Left ventricle myocardium inferior (tissue), 1 donor: ENCODE measurements at places on chromosomes 2 and 18. TPM values are rescaled to one million over a fixed set of nuclear protein-coding genes. Genes with fewer than 3 reads are reported as not detected.

DNA sequence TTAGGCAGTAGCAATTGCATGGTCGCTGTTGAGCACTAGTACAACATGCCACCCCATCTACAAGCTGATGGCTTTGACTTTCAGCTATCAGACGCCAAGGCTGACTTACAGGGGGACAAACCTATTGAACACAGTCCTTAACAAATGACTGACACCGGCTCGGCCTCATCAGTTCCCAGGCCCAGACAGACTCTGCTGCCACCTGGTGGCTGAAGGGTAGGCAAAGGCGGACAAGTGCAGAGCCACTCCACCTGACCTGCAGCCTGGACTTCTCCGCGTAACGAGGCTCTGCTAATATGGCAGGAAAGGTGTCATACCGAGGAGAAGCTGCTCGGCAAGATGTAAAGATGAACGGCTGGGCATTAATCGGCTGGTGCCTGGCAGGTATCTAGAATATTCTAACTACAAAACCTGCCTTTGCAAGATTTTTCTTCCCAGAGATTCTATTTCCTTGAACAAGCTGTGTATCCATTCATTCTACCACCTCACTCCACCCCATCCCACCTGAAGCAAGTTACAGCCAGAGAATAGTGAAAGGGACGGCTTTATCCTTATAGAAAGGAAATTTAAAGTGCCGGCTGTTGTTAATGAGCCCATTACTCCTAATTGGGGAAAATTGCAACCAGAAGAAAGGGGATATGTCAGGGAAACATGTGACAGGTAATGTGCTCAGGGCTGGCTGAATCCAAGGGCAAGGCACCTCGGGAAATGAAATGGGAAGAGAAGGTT, 67.4 kb downstream of the STEAP3 start:
- peak; percentile 73 for DNase-seq

DNA sequence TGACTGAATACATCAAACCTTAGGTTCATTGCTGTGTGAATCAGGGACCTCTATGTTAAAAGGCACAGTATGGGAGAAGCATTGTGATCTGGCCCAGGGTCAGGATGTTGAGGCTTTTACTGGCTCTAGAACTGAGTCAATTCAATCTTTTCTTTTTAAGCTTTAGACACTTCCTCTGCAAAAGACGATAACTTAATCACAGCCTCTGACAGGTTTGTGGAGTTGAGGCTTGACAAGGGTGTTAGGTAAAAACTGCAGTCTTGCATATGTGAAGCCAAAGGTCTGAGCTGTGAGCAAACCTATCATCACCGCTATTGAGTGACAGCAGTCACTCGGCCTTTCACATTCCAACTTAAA, 17.3 kb upstream of the ARHGAP25 start:
- DNase-seq: no peak

GRCh38 chr2:133438026-133438425, 130.2 kb downstream of the NCKAP5 start:
- no peak for DNase-seq

DNA sequence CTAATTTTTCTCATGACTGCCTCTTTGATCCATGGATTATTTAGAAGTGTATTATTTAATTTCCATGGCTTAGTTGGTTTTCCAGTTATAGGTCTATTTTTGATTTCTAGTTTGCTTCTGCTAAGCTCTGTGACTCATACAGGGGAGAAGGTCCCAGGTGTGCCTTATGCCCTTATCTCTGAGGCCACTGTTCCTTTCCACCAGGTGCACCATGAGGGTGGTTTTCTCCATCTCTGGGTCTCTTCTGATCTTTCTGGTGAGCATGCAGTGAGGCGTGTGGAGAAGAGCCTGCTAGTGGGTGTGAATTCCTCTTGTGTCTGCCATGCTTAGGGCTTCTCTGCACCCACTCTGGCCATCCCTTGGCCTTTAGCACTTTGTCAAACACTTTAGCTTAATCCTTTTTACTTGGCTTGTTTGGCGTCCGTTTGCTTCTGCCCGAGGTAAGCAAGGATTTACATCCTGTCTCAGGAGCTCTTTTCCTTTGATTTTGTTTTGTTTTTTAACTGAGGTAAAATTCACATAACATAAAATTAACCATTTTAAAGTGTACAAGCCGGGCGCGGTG, 129.8 kb upstream of the ARL4C start:
- DNase-seq: no peak

Gene EFHD1
- 29.7 TPM for total RNA-seq

DNA sequence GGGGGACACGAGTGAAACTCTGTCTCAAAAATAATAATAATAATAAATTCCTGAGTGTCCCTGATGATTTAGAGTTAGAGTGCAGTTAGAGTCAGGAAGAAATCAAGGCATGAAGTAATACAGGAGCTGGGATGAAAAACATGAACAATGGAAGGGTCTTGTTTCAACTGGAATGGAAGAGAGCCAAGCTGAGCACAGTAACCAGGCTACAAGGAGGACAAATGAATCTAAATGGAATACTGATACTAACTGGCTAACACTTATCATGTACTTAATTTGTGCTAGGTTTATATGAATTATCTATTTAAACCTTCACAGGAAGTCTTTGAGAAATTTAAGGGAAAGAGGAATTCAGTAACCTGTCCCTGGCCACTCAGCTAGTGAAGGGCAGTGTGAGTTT, 38.8 kb upstream of the PSME4 start:
- no peak for DNase-seq

GRCh38 chr2:12543978-12544558, 172.7 kb upstream of the TRIB2 start:
- no peak for DNase-seq

GRCh38 chr2:98568161-98568956, 40.0 kb downstream of the COA5 start:
- no peak for DNase-seq

Gene ZSCAN30
- total RNA-seq: 13.3 TPM

- DNase-seq: no peak
Measured at GRCh38 chr2:168466190-168466737, 10.2 kb downstream of the CERS6 start.

Gene CHRNG
- total RNA-seq: not detected

Gene SLC4A3
- 426 TPM for total RNA-seq

GRCh38 chr2:39304200-39304599, 60.4 kb upstream of the CDKL4 start:
- DNase-seq: no peak

GRCh38 chr2:134230885-134231284, 23.0 kb upstream of the MGAT5 start:
- DNase-seq: no peak

- DNase-seq: no peak
Measured at GRCh38 chr2:98819231-98819766, 88.4 kb upstream of the MGAT4A start.

- DNase-seq: no peak
Measured at GRCh38 chr2:212015588-212015987, 523.0 kb downstream of the ERBB4 start.

Gene TRIB2
- 31.1 TPM for total RNA-seq

- DNase-seq: no peak
Measured at GRCh38 chr2:47771211-47771610, 11.7 kb upstream of the MSH6 start.

DNA sequence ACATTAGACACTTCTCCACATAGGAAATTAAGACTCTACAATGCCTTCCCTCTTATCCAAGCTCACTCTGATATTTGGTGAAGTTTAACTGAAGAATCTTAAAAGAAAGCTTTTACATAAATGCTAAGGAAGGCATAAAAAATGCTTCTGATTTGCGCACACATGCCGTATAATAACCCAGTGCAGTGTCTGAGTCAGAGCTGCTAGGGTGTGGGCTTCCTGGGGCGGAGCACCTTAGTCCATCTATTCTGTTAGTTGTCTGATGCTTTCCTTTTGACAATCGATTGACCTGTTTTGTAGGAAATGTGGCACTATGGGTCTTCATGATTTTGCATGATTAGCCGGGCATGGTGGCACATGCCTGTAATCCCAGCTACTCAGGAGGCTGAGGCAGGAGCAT, 231.5 kb downstream of the AFF3 start:
- no peak for DNase-seq

DNA sequence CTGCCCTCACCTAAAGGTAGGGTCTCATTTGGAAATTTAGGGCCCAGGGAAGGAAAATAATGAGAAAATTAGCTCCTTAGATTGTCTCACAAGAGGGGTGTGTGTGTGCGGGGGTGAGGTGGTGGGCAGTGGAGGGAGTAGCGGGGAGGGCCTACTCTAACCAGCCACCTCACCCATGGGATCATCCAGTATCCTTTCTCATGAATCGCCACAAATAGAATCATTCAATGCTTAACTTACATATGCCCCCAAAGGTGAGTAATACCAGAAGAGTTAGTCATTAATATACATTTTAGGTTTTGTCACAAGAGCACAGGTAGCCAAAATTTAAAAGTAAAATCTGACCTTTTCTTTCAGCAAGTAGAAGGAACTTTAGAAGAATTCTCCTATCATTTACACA, 122.1 kb downstream of the PLEKHM3 start:
- no peak for DNase-seq

GRCh38 chr18:3424280-3424890, 25.6 kb upstream of the TGIF1 start:
- DNase-seq: no peak

- DNase-seq: no peak
Measured at GRCh38 chr2:86625096-86625495, 1.4 kb upstream of the RNF103 start.

- DNase-seq: no peak
Measured at GRCh38 chr2:29810956-29811355, 110.4 kb downstream of the ALK start.
